ENCODE measurements at places on chromosomes 16 and 17.

DNA sequence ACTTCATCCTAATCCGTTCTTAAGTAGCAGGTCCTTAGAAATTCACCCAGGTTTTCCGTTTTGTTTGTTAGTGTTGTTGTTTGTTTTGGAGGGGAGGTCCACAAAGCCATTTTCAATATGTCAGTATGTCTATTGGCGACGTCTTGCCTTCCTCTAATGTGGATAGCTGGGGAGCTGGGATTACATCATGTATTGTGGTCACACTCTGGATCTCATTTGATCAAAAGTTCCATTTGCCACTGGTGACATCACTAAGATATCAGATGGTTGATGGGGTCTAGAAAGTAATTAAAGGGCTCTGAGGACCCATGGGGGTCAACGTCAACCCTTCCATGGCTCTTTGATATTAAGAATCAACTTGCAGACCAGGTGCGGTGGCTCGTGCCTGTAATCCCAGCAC, 2.7 kb upstream of the EPN3 start:
- DNase-seq, result no peak

DNA sequence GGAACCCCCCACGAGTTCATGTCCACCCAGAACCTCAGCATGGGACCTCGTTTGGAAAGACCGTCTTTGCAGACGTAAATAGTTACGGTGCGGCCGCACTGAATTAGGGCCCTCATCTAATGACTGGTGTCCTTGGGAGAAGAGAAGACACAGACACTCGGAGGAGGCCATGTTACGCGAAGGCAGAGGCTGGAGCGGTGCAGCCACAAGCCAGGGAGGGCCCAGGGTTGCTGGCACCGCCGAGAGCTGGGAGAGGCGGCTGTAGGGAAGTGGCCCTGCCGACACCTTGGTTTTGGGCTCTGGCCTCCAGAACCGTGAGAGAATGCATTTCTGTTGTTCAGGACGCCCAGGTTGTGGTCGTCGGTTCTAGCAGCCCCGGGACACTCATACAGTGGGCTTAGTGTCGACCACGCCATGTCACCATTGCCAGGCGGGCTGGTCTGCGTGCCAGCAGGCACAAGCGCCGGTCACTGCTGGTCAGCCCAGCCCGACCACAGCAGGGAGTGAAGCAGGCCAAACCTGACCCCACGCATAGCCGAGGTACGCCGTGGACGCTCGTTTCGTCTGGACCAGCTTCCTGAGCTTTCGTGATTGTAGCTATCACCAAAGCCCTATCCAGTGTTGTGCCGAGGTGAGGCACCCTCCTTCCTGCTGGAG, 10.7 kb upstream of the WDR45B start:
- DNase-seq, result no peak

DNA sequence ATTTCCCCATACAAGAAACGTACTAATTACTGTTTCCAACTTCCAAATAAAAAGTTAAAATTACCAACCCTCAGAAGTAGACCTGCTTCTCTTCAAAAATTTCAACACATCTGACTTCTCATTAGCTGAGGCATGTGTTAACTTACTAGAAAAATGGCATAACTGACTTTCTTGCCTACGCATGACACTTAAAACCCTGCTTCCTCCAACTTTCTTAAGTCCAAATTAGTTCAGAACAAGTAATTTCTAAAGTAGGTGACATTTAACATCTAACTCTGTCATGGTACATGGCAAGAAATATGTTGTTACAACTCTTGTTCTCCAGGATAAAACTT, 6.7 kb downstream of the USP7 start:
- no peak for DNase-seq

GRCh38 chr16:86794216-86794864, 216.0 kb downstream of the FOXL1 start:
- DNase-seq, result no peak

GRCh38 chr16:21279501-21279900, 1.4 kb upstream of the CRYM start:
- DNase-seq, result no peak

- no peak for DNase-seq
These were observed 28.6 kb upstream of the GPRC5B start for GRCh38 chr16:19913340-19913645.

GRCh38 chr16:78993346-78993745, 607.2 kb downstream of the MAF start:
- DNase-seq, result no peak

- no peak for DNase-seq
These were observed 14.5 kb upstream of the RPL13 start for GRCh38 chr16:89545831-89546574.

- no peak for DNase-seq
These were observed 83.0 kb downstream of the ANKRD11 start for GRCh38 chr16:89407282-89407924.

All from Panc1 (cell line).